Activated CD4-positive, alpha-beta T cell treated with anti-CD3 and anti-CD28 coated beads, Interleukin-2, Interleukin-6, amounts not matched to agents 100 ng/mL and 50 ng/mL, durations not matched to agents 16 hours and 8 hours (primary cell): ENCODE measurements at places on chromosomes 13 and 19.
A peak's percentile ranks its signal among the peaks of the same experiment; 100 is the strongest.

DNA sequence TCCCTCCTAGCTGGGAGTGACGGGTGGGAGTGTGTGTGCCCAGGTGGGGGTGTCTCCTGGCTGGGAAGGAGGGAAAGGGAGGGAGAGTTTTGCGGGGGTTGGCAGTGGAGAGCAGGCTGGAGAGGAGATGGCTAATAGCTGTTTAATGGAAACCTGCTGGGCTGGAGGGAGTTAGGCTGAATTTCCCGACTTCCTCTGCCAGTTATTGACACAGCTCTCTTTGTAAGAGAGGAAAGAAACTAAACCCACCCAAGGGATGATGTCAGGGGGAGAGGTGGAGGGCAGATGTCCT lies 10.2 kb upstream of the ILF3 start:
- no peak for DNase-seq

DNA sequence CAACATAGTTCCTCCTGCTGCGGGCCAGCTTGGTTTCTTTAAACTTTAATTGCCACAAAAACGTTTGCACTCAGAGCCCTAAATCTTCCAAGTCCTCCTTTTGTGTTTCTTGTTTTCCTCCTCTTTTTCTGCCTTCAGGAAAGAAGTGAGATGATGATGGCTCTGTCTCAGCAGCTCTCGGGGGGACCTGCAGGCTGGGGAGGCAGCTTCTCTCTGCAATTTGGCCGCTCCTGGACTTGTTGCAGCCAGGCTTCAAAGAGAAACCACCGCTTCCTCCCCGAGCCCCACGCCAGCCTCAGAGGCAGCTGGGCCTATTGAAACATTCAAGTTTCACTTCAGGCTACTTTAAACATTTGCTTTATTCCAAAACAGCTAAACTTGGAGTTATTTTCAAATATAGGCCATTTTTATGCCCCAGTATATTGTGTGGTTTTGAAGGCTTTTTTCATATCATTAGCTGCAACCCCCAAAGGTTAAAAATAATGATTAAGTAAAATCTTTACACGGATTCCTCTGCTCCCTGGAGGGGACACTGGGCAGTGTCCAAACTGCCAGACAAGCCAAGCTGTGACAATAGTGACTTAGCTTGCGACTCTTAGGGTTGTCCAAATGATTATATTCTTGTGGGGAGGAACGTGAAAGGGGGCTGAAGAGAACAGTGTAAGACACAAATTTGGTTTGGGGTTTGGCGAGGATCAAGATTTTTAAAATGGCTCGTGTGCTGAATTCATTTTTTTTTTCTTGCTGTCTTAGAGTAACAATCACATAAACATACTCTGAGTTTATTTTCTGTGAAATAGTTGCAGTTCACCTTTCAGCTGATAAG lies 330.8 kb downstream of the DLEU7 start:
- DNase-seq = peak; percentile 36

DNA sequence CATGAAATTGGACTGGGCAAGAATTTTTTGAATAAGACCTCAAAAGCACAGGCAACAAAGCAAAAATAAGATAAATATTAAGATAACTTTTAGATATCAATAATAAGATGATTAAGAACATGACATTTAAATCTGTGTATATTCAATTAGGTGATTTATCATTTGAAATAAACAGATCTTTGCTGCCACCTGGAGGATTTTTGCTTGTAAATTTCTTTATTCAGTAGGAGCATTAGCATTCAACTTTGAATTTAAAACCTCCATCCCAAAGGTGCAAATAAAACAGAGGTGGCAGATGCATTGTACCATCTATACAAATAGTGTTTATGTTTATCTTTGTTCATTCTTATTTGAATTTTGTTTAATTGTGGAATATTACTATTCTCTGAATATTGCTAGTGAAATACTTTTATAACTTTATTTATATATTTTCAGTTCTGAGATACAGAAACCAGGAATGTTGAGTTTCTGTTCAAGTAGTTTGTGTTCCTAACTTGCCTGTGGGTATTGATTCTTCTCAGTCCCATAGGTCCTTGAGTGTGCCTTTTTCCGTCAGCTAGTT lies 20.9 kb downstream of the COG6 start:
- DNase-seq = peak; percentile 32

GRCh38 chr19:38190061-38190460 lies 34.0 kb downstream of the DPF1 start:
- DNase-seq = no peak

DNA sequence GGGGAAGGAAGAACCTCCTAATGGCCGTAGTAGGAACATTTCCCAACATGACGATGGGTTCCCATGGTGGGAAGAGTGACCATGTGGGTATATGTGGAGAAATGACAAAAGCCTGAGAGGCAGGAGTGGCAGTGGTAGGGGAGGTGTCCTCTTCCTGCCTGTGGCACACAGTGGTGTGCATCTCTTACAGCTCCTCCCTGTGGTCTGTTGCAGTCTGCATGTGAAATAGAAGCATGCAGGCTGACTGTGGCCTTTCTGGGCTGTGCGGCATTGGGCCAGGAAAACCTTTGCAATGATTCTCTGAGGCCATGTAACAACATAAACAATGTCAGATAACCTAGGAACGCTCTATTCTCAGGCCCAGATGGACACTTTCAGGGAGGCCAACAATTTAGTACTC lies 84.0 kb downstream of the LACC1 start:
- DNase-seq = no peak

- DNase-seq = no peak
Observed at GRCh38 chr19:16878181-16878965, 10.4 kb upstream of the F2RL3 start.

GRCh38 chr13:54563286-54563685 lies 1534.7 kb downstream of the OLFM4 start:
- DNase-seq = no peak

- DNase-seq = no peak
Observed at GRCh38 chr13:56752636-56753035, 388.1 kb upstream of the PRR20A start.

- no peak for DNase-seq
Observed at GRCh38 chr19:56126983-56127780, 6.1 kb upstream of the ZNF787 start.

DNA sequence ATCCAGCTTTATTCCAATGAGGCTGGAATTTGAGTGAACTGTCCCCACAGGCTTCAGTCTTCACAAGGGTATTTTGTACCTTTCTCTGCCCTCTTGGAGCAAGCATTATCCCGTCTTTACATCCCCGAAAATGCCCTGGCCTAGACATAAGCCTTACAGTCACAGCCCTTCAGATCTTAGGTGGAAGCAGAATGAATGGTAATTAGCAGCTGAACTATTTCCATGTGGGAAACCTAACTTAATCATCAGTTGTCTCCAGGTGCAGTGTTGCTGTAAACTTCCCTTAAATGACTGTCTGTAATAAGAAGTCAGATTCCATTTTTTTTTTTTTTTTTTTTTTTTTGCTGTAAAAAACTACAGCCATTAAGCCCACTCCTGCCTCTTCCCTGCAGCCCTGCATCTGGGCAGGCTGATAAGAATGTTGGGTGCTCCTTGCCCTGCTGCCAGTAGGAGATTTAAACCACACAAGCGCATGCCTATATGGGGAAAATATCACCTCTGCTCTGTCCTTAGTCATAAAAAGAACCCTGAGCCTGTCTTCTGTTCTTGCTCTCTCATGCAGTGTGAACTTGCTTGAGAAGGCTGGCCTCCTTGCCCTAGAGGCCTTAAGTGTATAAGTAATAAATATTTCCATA lies 426.8 kb upstream of the SLITRK5 start:
- no peak for DNase-seq

- DNase-seq = peak; percentile 44
Observed at GRCh38 chr13:42047561-42048341, 697 bp upstream of the DGKH start.

GRCh38 chr13:98505217-98505616 lies 71.7 kb downstream of the STK24 start:
- DNase-seq = no peak

DNA sequence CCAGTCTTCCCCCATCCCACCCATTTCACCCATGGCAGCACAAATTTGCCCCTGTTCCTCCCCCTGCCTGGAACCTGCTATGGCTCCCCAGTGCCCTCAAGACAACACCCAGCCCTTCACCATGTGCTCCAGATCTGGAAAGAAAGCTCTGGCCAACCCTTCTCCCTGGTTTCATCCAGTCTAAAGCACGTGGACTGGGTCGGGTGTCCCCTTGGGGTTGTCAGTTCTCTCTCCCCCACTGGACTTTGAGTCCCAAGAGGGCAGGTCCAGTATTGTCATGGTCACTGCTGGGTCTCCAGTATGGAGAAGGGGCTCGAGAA lies 19.6 kb upstream of the PNMA8B start:
- DNase-seq = no peak

DNA sequence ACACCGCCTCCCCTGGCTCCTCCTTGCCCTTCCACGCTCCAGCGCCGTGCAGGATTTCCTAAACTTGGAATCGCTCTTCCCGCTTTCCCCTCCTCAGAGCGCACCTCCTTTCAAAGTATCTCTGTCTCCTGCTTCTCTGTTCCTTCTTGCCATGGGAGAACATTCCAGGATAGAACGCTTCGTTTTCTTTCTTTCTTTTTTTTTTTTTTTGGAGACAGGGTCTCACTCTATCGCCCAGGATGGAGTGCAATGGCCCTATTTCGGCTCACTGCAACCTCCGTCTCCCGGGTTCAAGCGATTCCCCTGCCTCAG lies 574 bp upstream of the XPO4 start:
- DNase-seq = no peak
